ENCODE measurements at places on chromosomes 2 and 18.

- DNase-seq: no peak
Observed at GRCh38 chr2:720842-721241, 43.6 kb upstream of the TMEM18 start.

DNA sequence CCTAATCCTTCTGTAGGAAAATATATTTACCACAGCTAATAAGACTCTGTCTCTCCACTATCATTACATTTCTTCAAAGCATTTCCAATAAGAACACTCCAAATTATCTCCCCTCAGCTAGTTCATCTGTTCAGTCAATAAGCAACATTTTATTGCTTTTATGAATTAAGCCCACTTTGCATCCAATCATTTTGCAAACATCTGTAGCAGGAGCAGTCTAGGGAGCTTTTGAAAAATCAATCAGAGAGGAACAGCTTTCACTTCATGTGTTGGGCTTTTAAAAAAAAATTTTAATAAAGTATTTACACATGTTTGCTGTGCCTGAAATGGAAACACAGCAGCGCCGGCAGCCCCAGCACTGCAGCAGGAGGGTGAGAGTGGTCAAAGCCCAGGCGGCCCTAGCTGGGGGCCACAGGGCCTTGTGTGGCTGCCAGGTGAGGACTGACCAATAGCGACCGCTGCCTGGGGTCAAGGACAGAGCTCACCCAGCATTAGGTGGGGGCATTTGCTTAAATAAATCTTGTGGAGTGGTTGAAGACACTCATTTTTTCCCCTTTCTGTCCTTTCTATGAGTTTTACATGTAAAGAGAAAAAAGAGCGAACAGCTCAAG lies 250.7 kb downstream of the RNF144A start:
- no peak for DNase-seq

DNA sequence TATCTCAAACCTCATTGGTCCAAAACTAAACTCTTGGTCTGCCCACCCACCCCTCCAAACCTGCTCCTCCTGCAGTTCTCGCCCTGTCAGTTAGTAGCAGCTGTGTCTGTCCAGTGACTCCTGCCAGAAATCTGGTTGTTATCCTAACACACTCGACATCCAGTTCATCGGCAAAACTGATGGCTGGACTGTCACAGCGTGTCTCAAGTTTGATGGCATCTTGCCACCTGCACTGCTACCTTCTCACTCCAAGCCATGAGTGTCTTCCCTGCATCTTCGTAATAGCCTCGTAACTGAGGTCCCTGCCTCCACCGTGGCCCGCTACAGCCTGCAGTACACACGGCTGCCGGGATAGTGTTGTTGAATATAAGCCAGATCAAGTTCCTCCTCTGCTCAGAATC lies 470.1 kb upstream of the RAB12 start:
- DNase-seq: no peak

- DNase-seq: no peak
Observed at GRCh38 chr18:49344096-49344495, 116.3 kb downstream of the DYM start.

GRCh38 chr2:136375017-136375901 lies 257.3 kb upstream of the CXCR4 start:
- no peak for DNase-seq

DNA sequence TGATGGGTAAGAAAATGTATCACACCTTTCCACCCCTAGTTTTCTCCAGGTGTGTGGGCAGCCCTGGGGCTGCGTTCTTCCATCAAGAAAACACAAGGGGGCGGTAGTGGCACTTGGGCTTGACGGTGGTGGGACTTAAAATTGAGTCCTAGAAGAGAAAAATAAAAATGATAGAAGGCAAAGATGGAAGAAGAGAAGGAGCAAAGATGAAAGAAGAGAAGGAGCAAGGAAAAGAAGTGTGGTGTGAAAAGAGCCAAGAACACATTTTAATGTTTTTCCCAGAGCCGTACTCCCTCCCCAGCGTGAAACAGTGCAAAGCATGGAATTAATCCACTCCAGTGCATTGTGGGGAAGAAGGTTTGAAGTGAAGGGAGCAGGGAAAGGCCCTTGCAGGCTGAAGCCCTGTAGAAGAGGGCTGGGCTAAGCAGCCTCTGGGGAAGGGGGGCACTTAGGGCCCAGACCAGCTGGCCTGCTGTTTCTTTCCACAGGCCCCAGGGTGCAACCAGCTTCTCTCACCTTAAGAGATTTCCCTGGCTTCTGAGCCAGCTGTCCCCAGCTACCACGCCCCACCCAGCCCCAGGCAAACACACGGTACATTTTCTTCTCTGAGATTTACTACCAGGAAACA lies 256.8 kb downstream of the RNF152 start:
- DNase-seq: peak; percentile 63

GRCh38 chr2:121202541-121203310 lies 82.3 kb downstream of the TFCP2L1 start:
- DNase-seq: peak; percentile 69

DNA sequence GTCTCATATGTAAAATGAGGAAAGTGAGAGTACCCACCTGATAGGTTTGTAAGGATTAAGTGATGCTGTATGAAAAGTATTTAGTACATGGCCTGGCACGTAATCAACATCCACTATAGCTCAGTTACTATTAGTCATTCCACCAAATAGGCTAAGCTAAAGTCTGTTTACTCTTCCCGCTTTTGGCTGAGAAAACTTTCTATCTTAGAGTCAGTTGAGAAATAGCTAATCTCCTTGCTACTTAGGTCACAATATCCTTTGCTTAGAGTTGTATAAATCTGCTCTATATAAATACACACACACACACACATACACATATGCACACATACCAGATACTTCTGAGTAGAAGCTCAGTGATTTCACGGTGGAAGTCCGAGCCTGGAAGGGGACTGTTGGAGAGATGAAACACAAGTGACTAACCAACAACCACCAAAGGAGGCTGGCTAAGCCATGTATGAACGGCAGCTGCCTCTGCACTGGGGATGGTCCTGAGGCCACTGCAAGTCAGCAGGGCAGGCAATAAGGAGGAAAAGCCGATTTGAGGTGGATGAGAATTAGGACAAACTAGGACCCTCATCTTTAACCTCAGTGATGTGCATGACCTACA lies 104.6 kb upstream of the EPHA4 start:
- no peak for DNase-seq

- peak; percentile 36 for DNase-seq
Observed at GRCh38 chr2:181466661-181467576, 9.7 kb downstream of the ITGA4 start.

GRCh38 chr18:10121028-10121427 lies 207.2 kb downstream of the VAPA start:
- no peak for DNase-seq

DNA sequence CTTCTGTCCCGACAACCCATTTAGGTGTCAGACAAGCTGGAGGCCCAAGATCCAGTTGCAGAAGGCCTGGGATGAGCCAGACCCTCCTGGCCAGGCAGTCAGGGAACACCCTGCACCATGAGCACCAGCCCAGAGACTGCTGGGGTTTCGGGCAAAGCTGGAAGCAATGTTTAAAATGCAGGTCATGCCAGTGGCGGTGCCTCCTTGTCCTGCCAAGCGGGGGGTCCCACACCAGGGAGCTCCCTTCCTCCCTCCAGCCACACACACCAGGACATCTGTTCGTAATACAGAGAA lies 230.2 kb downstream of the ATAD2B start:
- no peak for DNase-seq

- no peak for DNase-seq
Observed at GRCh38 chr2:24592441-24593100, 101.5 kb downstream of the NCOA1 start.

DNA sequence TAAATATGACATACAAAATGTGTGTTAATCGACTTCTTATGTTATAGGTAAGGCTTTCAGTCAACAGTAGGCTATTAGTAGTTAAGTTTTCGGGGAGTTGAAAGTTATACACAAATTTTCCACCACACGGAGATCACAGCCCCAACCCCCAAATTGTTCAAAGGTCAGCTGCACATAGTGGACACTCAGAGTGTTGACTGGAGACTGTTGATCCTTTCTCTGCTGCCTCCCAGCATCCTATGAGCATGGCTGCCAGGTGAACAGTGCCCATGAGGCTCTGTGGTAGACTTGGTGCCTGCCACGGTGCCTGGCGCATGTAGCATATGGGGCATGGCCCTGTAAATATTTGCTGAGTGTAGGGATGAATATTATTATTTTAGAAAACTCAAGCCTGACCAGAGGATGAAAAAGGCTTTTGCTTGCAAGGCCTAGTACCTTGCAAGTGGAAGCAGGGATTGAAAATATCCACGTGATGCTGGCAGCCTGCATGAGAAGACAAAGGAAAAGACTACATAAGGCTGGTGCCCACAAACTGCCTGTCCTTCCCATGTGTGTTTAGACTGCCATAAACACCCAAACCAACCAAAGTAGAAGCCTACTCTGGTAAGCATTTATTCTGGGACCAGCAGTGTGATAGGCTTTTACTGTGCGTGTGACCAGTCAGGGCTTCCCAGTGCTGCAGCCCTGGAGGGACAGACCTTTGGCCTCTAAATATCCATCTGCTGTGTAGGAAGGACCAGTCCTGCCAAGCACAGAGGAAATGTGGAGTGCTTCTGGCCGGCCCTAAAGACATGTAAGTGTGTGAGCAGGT lies 226.1 kb downstream of the LDLRAD4 start:
- DNase-seq: no peak

- peak; percentile 62 for DNase-seq
Observed at GRCh38 chr2:101987832-101988231, 3.9 kb upstream of the IL1R2 start.

DNA sequence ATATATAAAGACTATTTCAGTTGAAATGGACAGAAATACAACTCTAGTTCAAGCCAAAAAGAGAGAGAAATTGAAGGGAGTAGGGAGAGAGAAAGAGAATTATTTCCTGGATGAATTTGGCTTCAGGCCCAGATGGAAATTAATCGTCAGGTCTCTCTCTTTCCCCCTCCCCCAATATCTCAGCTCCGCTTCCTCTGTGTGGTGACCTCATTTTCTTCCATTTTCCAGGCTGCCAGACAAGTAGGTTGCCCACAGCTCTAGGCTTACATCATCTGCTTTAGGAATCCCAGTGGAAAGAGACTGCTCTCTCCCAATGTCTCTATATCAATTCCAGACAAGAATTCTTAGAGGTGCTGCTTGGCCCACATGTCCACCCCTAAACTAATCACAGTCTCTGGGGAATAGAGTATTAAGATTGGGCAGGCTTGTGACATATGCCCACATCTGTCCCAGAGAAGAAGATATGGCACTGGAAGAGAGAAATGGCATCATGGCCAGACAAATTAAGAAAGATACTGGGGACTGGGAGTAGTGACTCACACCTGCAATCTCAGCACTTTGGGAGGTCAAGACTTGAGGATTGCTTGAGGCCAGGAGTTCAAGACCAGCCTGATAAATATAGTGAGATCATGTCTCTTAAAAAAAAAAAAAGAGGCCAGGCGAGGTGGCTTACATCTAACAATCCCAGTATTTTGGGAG lies 37.2 kb upstream of the CFAP36 start:
- peak; percentile 87 for DNase-seq

DNA sequence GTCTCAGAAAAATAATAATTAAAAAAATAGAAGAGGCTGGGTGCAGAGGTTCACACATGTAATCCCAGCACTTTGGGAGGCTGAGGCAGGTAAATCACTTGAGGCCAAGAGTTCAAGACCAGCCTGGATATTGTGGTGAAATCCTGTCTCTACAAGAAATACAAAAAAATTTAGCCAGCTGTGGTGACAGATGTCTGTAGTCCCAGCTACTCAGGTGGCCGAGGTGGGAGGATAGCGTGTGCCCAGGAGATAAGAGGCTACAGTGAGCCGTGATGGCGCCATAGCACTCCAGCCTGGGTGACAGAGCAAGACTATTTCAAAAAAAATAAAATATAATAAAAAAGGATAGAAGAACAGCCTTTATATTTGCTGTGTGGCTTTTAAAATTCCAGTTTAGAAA lies 35.9 kb downstream of the SMC6 start:
- DNase-seq: no peak

- no peak for DNase-seq
Observed at GRCh38 chr2:60512062-60512622, 41.3 kb downstream of the BCL11A start.

DNA sequence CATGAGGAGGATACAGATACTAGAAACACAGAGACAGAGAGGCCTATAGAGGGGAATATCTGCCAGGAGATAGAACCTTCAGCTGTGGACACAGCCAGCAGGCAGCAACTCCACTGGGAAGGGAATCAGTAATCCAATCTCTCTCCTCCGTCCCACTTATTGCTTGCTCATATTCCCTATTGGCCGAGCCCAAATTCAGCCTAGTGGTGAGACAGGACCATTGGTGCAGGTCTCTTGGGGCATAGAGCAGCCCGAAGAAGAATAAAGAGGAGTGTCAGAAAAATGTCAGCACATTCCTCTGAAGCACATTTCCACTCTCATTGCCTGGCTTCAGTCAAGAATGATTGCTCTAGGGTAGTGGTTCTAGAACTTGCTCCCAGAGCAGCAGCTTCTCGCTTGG lies 1091.5 kb upstream of the GYPC start:
- DNase-seq: no peak

- DNase-seq: no peak
Observed at GRCh38 chr2:75288760-75289159, 89.4 kb upstream of the TACR1 start.

- no peak for DNase-seq
Observed at GRCh38 chr2:98078701-98079100, 8.3 kb upstream of the VWA3B start.

GRCh38 chr2:62717503-62718081 lies 12.1 kb downstream of the EHBP1 start:
- no peak for DNase-seq

DNA sequence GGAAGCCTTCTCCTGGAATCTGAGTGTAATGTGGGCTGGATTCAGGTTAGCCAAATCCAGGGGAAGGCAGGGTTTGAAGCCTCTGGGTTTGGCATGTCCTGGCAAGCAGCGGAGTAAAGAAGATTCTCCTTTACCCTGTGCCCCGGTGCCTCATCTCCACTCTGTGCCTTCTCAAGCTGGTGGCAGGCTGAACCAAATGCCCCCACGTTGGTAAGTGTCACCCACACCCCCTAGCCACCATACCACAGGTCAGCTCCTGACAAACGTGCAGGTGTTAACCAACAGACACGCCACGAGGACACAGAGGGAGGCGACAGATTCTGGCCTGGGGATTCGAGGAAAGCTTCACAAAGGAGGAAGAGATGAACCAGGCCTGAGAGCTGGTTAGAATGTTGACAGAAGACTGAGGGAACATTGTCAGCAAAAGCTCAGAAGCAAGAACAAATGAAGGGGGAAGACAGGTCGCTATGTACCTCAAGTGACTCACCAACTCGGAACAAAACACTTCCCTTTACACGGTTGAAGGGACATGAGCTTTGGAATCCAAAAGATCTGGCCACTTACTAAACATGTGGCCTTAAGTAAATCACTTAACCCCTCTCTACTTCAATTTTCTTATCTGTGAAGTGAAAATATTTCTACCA lies 85.2 kb upstream of the LCLAT1 start:
- DNase-seq: peak; percentile 95
